Neural progenitor cell (in vitro differentiated cells): ENCODE measurements at places on chromosomes 5 and 9. TPM values are rescaled to one million over a fixed set of nuclear protein-coding genes. Genes with fewer than 3 reads are reported as not detected.
A peak's percentile ranks its signal among the peaks of the same experiment; 100 is the strongest.

DNA sequence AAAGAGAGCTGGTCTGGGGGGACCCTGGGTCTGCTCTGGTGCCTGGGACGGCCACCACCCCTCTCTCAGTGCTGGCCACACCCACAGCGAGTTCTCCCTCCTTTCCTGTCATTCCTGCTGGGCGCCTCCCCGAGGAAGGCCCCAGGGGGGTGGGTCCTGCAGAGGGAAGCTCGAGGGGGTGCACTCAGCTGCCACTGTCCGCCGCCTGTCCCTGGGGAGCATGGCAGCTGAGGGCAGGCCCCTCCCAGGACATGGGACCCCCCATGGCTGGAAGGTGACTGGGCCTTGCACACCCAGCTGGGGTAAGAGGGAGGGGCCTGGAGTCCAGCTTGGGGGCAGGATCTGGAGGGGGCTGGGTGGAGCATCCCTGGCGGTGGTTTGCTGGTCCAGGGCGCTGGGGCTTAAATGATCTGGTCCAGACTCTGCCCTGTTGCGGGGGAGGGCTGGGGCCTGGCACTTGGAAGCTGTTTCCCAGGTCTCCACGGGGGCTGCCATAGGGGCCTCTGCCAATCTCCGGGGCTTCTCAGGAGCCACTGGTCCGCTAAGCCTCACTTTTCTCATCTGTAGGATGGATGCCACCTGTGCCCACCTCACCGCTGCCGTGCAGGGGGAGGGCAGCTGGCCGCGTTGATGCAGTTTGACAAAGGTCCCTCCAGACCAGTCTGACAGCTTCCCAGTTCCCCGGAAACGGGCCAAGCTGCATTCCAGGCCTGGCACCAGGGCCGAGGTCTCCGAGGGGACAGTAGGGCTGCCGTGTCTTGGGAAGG is 6.0 kb upstream of the SLC2A6 start:
- H3K27me3 ChIP-seq, result peaks cover 16% of the 10 kb centered on the region
- no peaks in the 10 kb centered on the region for H3K4me1 ChIP-seq
- no peak overlapping the region for H3K27ac ChIP-seq
- H3K4me3 ChIP-seq, result no peak overlapping the region

DNA sequence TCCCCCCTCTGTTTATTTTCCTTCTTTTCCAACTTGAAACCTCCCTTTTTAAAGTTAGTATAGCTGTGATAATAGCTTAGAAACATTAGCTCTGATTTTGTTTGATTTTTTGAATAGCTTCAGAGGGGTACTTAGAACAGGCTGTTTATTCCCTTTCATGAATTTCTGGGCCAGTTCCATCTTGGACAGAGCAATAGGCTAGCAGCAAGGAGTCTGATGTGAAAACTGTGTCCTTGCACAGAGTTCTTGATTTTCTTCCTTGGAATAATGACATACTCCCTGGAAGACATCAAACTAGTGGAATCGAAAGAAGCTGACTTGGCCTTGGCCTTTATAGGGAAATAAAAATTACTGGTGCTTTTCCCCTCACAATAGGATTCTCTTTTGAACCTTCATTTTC is 32.9 kb downstream of the NTRK2 start:
- no peak for DNase-seq
- H3K27ac ChIP-seq, result no peak overlapping the region
- H3K4me3 ChIP-seq, result no peak overlapping the region
- no peaks in the 10 kb centered on the region for H3K27me3 ChIP-seq
- H3K36me3 ChIP-seq, result no peaks in the 10 kb centered on the region

DNA sequence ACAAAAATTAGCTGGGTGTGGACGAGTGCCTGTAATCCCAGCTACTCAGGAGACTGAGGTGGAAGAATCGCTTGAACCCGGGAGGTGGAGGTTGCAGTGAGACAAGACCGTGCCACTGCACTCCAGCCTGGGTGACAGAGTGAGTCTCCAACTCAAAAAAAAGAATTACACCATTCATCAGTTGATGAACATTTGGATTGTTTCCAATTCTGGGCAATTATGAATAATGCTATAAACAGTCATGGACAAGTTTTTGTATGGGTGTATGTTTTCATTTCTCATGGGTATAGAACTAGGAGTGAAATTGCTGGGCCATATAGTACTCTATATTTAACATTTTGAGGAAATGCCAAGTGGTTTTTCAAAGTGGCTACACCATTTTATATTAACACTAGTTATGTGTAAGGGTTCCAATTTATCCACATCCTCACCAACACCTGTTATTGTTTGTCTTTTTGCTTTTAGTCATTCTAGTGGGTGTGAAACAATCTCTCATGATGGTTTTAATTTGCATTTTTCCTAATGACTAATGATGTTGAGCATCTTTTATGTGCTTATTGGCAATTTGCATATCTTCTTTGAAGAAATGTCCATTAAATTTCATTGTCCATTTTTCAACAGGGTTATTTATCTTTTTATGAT is 9.0 kb upstream of the CCDC125 start:
- DNase-seq, result no peak
- H3K4me1 ChIP-seq, result no peaks in the 10 kb centered on the region
- no peaks in the 10 kb centered on the region for H3K36me3 ChIP-seq

GRCh38 chr9:109802491-109802890 is 22.5 kb downstream of the PALM2AKAP2 start:
- no peaks in the 10 kb centered on the region for H3K36me3 ChIP-seq
- H3K27ac ChIP-seq, result no peak overlapping the region
- DNase-seq, result no peak
- H3K27me3 ChIP-seq, result no peaks in the 10 kb centered on the region

GRCh38 chr5:29833394-29833793 is 1360.1 kb upstream of the CDH6 start:
- H3K27ac ChIP-seq, result peak overlapping the region; percentile 53
- no peak overlapping the region for H3K4me3 ChIP-seq
- H3K27me3 ChIP-seq, result no peaks in the 10 kb centered on the region
- peaks cover 10% of the 10 kb centered on the region for H3K4me1 ChIP-seq
- H3K36me3 ChIP-seq, result no peaks in the 10 kb centered on the region

DNA sequence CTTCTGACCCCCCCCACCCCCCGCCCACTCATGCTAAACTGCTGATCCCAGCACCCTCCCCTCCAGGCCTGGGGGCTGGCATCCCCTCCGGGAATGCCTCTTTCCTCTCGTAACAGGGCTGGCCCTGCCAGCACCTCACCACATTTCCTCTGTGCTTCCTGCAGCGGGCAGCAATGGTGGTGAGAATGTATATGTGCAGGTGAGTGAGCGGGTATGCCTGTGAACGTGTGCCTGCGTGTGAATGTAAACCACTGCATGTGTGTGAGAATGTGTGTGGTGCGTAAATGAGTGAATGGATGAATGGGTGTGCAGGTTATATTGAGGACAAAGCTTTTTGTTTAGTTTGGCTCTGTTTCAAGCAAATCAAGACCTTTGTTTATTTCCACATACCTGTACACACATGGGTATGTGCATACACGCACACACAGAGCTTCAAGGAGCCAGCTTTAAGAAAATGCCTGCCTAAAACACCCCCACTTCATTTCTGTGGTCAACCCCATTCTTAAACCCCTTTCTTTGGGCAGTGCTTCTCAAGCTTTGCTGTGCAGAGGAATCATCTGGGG is 95.7 kb upstream of the SHB start:
- no peaks in the 10 kb centered on the region for H3K36me3 ChIP-seq
- no peak overlapping the region for H3K4me3 ChIP-seq
- H3K27ac ChIP-seq, result no peak overlapping the region
- H3K27me3 ChIP-seq, result no peaks in the 10 kb centered on the region
- DNase-seq, result no peak

- H3K27ac ChIP-seq, result no peak overlapping the region
- no peak overlapping the region for H3K4me3 ChIP-seq
- H3K36me3 ChIP-seq, result no peaks in the 10 kb centered on the region
- no peaks in the 10 kb centered on the region for H3K27me3 ChIP-seq
- no peaks in the 10 kb centered on the region for H3K4me1 ChIP-seq
Observed at GRCh38 chr9:26694381-26695297, 198.0 kb downstream of the CAAP1 start.

Gene FBP2
- not detected in 2 replicates for total RNA-seq

DNA sequence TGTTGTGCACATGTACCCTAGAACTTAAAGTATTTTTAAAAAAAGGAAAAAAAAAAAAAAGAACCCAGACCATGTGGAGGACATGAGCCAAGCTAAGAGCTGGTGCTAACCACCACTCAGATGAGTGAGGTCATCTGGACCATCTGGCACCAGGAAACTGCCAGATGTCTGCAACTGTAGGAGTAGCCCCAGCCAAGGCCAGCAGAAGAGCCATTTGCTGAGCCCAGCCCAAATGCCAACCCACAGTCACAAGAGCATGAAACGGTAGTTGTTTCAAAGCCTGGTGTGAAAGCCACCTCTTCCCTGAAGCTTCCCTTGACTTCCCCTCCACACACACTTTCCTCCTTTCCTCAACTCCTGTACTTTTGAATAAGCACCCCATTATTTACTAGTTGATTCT is 69.2 kb upstream of the FCN1 start:
- H3K4me3 ChIP-seq, result no peak overlapping the region
- no peak overlapping the region for H3K27ac ChIP-seq
- H3K27me3 ChIP-seq, result no peaks in the 10 kb centered on the region
- H3K36me3 ChIP-seq, result no peaks in the 10 kb centered on the region
- H3K4me1 ChIP-seq, result no peaks in the 10 kb centered on the region

- DNase-seq, result no peak
- peaks cover 17% of the 10 kb centered on the region for H3K4me1 ChIP-seq
- H3K27me3 ChIP-seq, result no peaks in the 10 kb centered on the region
- no peaks in the 10 kb centered on the region for H3K36me3 ChIP-seq
Observed at GRCh38 chr5:39665328-39665727, 240.5 kb upstream of the DAB2 start.

Gene HEXB
- 56.3 and 65.6 TPM in 2 replicates for total RNA-seq

- H3K4me1 ChIP-seq, result no peaks in the 10 kb centered on the region
- no peak for DNase-seq
- H3K36me3 ChIP-seq, result no peaks in the 10 kb centered on the region
- H3K4me3 ChIP-seq, result no peak overlapping the region
- H3K27ac ChIP-seq, result no peak overlapping the region
- H3K27me3 ChIP-seq, result no peaks in the 10 kb centered on the region
Observed at GRCh38 chr5:53333160-53333559, 147.3 kb upstream of the FST start.

GRCh38 chr9:125407432-125407973 is 145.9 kb downstream of the GAPVD1 start:
- H3K27ac ChIP-seq, result no peak overlapping the region
- DNase-seq, result no peak
- H3K4me3 ChIP-seq, result peak overlapping the region; percentile 55
- peaks cover 3% of the 10 kb centered on the region for H3K4me1 ChIP-seq
- peaks cover 23% of the 10 kb centered on the region for H3K27me3 ChIP-seq

DNA sequence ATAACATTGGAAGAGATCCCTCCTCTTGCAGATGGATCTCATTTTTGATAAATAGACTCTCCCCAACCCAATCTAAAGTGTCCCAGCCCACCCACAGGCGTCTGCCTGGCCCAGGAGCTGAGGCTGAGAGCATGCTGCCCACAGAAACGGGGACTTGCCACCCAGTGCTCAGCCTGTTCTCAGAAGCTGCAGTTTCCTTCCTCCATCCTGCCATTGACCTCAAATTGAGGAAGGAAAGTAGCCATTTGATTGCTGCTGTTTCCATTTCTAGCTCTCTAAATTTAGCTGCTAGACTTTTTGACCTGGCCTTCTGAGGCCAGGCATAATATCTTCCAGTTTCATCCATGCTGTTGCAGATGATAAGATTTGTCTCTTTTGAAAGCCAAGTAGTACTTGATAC is 31.1 kb upstream of the FRMD3 start:
- no peaks in the 10 kb centered on the region for H3K27me3 ChIP-seq
- no peak overlapping the region for H3K4me3 ChIP-seq
- DNase-seq, result no peak
- H3K36me3 ChIP-seq, result no peaks in the 10 kb centered on the region

Gene ASPN
- total RNA-seq, result not detected in 2 replicates

GRCh38 chr5:158464383-158464782 is 605.4 kb upstream of the CLINT1 start:
- no peak overlapping the region for H3K4me3 ChIP-seq
- no peaks in the 10 kb centered on the region for H3K4me1 ChIP-seq
- DNase-seq, result no peak
- H3K27me3 ChIP-seq, result no peaks in the 10 kb centered on the region

- no peaks in the 10 kb centered on the region for H3K36me3 ChIP-seq
- H3K4me1 ChIP-seq, result peaks cover 30% of the 10 kb centered on the region
- H3K27me3 ChIP-seq, result peaks cover 53% of the 10 kb centered on the region
Observed at GRCh38 chr5:3393122-3393919, 202.3 kb upstream of the IRX1 start.

Gene PCDHB5
- total RNA-seq, result 11.9 and 15.2 TPM in 2 replicates

DNA sequence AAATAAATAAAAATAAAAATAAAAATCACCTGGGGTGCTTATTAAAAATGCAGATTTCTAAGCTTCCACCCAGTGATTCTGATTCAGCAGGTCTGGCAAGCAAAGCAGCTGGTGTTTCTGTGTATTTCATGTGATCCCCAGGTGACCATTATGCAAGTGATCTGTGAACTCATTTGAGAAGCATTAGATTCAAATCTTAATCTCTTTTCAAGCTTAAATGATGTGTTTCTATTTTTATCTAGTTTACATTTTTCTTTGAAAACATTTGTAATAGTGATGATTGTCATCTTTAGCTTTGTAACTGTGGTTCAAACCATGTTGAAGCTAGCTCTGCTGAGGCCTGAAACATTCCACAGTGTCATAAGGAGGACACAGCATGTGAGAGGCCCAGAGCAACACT is 804.8 kb upstream of the ZNF608 start:
- no peak overlapping the region for H3K4me3 ChIP-seq
- no peak overlapping the region for H3K27ac ChIP-seq
- H3K36me3 ChIP-seq, result no peaks in the 10 kb centered on the region

- no peak within 1 kb of the TSS for H3K4me3 ChIP-seq
- H3K36me3 ChIP-seq, result no peaks in the 10 kb centered on the region
- H3K27me3 ChIP-seq, result peaks cover 24% of the 10 kb centered on the region
- no peaks in the 10 kb centered on the region for H3K4me1 ChIP-seq
Observed at GRCh38 chr5:35938568-35939227, at the start of gene CAPSL. TSS of gene CAPSL (minus strand) at chr5:35938622. CDS start at chr5:35921120, 17,502 bp downstream.

DNA sequence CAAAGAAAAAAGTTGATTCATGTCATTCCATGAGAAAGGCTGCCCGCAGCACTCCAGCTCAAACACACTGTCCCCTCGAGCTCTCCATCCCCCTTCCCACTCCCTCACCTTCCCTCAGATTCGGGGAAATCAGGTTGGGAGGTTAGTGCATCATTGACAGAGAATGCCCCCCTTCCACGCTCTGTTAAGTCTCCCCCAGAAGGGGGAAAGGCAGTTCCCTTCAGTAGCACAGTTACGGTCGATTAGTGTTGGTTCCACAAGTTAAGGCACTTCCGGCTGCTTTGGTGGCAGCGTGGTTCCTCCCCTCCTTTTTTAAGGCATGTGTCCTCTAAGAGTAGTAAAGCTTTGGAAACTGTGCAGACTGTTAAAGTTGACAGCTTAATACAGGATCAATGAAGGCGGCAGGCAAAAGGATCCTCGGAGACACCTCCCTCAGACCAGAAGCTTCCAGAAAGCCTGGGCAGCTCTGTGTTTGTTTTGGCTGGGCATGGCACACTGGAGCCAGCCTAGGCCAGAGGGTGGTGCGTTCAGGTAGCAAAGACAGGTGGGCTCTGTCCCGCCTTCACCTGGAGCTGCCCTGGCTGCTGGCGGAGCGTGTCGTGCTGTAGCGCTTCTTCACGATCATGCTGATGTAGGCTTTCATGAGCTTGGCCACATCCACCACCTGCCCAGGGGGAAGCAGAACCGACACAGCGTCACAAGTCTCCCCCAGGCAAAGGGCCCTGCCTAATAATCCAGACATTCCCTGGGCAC is 49.5 kb upstream of the RETREG1 start:
- no peak for DNase-seq
- no peaks in the 10 kb centered on the region for H3K27me3 ChIP-seq
- H3K4me1 ChIP-seq, result no peaks in the 10 kb centered on the region
- H3K36me3 ChIP-seq, result peaks cover 11% of the 10 kb centered on the region
- no peak overlapping the region for H3K4me3 ChIP-seq

Gene GRM6
- total RNA-seq, result not detected in 2 replicates

- peak; percentile 69 for DNase-seq
- H3K4me3 ChIP-seq, result no peak overlapping the region
- H3K4me1 ChIP-seq, result peaks cover 5% of the 10 kb centered on the region
Observed at GRCh38 chr5:62720031-62720441, 141.4 kb downstream of the LRRC70 start.
